ENCODE measurements at places on chromosomes 3 and 15. TPM values are rescaled to one million over a fixed set of nuclear protein-coding genes. Genes with fewer than 3 reads are reported as not detected.

Gene CKMT1A
- total RNA-seq = not detected

Gene CLCN2
- 9.7 TPM for total RNA-seq

Gene GHSR
- not detected for total RNA-seq

Gene CD80
- not detected for total RNA-seq
